ENCODE measurements at places on chromosomes 13 and 19.

- DNase-seq = no peak
Observed at GRCh38 chr13:72258340-72258981, 391.5 kb upstream of the DACH1 start.

GRCh38 chr13:74070513-74070912 is 63.7 kb downstream of the KLF12 start:
- no peak for DNase-seq

GRCh38 chr13:114100446-114101357 is 31.7 kb downstream of the RASA3 start:
- no peak for DNase-seq

GRCh38 chr19:50490991-50491472 is 14.4 kb upstream of the GARIN5A start:
- no peak for DNase-seq

DNA sequence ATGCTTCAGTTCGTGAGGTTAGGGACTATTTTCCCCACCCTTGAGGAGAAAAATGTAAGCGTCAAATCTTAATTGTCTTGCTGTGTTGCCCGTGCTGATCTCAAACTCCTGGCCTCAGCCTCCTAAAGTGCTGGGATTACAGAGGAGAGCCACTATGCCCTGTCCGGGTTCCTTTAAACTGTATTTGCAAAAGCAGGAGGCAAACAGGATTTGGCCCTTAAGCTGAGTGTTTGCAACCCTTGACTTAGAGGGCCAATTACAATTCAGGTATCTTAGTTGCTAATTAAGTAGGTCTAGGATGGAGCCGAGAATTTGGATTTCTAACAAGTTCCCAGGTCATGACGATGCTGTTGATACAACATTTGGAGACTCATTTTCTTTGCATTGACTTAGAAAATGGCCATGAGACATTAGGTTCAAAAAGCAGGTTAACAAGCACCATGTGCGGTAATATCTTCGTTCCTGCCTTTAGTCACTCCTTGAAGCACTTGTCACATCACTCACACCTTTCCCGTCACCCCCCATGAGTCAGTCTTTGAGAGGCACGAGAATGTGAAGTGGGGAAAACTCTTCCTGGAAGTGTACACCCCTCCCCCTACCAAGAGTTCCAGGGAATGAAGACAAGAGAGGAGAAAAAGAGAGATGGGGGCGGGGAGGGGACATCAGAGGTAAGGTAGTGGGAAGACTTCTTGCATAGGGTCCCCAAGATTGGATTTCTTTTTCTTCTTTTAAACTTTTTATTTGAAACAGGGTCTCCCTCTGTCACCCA is 2.6 kb downstream of the NAPSA start:
- DNase-seq = no peak

All from pulmonary artery endothelial cell (primary cell).